Mammary epithelial cell (primary cell): ENCODE measurements at places on chromosomes 2 and 18. TPM values are rescaled to one million over a fixed set of nuclear protein-coding genes. Genes with fewer than 3 reads are reported as not detected.

Gene ITGB6
- total RNA-seq: 91.7 and 186 TPM in 2 replicates

Gene GALM
- not detected in 2 replicates for total RNA-seq

Gene ITPRID2
- 145 TPM for total RNA-seq

Gene IL36A
- not detected in 2 replicates for total RNA-seq

Gene ASTL
- total RNA-seq: not detected in 2 replicates

Gene HMSD
- total RNA-seq: 0.38 TPM in 1 of 2 replicates, not detected in the other

Gene PASK
- total RNA-seq: 6.0 TPM

Gene EFHD1
- total RNA-seq: 2.0 TPM

Gene CPSF3
- total RNA-seq: 34.0 and 38.8 TPM in 2 replicates

Gene SERPINB13
- total RNA-seq: 4.8 and 12.4 TPM in 2 replicates

Gene RASGRP3
- total RNA-seq: not detected in 2 replicates
